ENCODE measurements at places on chromosomes 11 and 22.

DNA sequence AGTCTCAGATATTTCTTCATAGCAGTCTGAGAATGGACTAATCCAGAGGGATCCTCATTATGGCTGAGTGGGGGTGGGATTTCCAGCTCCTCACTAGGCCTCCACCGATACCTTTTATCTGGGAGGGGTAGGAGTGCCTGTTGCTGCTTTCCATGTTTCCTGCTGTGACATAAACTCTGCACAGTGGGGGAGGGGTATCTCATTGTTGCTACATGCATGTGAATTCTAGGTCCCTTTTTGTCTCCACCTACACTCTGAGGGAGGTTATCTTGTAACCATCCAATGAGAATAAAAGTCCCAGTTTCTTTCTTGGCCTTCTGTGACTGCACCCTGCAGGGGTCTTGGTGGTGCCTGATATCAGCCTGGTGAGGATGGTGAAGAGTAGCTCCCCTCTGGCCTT, 60.5 kb downstream of the ADAMTS15 start:
- DNase-seq: no peak

- no peak for DNase-seq
Measured at GRCh38 chr22:44409211-44409973, 88.6 kb downstream of the RTL6 start.

GRCh38 chr11:66973956-66974580, 1.0 kb upstream of the C11orf86 start:
- DNase-seq: no peak

- no peak for DNase-seq
Measured at GRCh38 chr11:120112174-120112796, 25.6 kb downstream of the TRIM29 start.

- no peak for DNase-seq
Measured at GRCh38 chr11:118657709-118658428, 21.6 kb downstream of the TREH start.

GRCh38 chr22:23216461-23217170, 36.3 kb downstream of the BCR start:
- no peak for DNase-seq

DNA sequence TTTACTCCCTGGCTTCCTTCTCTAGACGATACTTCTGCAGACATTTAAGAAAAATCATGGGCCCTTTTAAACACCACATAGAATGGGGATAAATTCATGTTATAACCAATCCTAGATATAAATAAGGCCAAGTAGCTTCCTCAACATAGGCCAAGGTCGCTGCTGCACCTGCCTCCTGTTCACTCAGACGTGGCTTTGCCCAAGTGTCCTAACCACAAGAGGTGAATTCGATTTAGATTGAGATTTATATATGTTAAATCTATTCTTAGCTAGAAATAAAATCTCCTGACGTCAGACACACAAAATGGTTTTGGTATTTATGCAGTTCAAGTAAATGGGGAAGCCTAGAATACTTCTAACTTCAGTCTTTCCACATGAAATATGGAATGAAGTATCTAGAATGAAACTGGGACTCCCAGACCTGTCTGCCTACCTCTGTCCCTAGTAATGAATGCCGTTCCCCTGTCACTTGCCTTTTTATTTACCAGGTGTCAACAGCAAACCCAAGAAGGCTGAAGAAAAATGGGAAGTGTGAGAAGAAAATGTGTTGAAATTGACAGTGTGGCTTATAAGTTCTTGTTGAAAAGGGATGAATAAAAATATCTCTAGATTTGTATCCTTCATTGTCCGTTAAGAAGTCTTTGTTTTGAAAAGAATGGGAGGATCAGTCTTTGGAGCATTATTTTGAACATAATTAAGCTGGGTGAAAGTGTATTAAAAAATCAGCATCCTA, 131.8 kb downstream of the HIPK3 start:
- no peak for DNase-seq

GRCh38 chr11:7587712-7588111, 73.9 kb downstream of the PPFIBP2 start:
- no peak for DNase-seq

GRCh38 chr11:31328697-31329096, 40.8 kb downstream of the DCDC1 start:
- no peak for DNase-seq

GRCh38 chr11:32511926-32512325, 71.7 kb upstream of the EIF3M start:
- no peak for DNase-seq

DNA sequence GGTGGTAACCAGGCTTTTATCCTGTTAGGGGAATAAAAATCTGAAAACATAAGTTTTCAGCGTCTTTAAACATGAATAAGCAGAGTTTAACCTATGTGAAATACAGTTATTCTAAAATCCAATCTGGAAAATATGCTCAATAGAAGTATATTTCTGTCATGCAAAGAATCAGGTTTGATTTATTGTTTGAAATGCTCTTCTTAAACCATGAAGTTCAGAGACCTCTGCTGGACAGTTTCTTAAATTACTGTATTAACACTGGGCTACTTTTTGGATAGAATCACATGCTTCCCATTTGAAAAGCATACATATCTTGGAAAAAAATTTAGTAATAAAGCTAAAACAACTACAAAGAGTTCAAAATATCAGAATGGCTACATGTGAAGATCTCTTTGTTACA, 25.4 kb downstream of the APIP start:
- no peak for DNase-seq

DNA sequence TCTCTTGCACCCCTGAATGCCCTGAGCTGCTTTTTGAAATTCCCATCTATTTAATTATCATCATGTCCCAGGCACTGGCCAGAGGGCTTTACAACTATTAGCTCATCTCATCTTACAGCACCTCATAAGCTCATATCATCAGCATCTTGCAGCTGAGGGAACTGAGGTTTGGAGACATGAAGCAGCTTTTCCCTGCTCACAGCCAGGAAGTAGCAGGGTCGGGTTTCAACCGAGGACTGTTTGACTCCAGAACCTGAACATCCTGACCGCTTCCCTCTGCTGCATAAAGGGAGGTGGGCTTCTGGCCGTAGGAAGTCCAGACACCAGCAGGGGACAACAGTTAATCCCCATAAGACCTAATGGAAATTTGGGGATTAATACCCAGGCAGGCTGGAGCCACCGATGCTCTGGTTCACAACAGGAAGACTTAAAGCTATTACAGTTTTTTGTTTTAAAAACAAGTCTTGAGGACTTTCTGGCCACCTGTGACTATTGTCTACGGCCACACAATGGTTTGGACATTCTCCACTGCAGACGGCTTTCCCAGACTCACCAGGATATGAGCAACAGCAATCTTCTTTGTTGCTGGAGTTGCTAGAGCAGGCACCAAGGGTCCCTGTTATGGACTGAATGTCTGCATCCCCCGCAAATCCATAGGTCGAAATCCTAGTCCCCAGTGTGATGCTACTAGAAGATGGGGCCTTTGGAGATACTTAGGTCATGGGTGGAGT, 47.4 kb downstream of the CHST1 start:
- DNase-seq: no peak

DNA sequence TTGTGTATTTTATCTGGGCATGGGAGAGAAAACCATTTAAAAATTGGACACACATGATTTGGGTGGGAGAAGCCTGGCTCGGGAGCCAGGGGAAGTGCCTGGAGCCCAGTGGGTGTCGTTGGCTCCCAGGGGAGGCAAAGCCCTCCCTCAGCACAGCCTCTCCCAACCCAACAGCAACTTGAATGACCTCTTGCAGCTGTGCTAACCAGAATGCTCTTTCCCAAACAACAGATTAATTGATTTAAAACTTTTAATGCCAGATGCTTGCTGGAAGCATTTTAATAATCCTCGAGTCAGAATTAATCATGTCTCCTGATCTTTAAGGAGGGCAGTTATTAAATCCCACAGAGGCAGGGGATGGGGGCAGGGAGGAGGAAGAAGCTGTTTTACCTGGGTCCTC, 401.6 kb downstream of the BUD13 start:
- no peak for DNase-seq

GRCh38 chr11:69312453-69313404, 18.8 kb downstream of the MYEOV start:
- DNase-seq: no peak
